ENCODE measurements at places on chromosomes 4 and X.

DNA sequence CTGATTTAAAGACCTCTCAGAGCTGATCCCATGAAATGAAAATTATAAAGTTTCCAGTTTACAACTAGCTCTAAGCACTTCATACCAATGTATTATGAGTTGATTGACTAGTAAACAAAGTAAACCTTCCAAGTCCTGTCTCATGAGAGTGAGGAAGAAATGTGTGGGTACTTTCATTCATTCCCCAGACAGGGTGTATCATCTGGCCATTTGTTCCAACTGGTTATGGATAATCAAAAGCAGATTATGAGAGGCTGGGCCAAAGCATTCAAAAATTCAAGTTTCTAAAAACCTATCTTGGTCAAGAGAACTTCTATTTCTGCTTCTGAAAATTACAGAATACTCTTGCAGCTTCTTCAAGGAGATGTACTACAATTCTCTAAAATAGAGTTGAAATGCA, 193.3 kb upstream of the RASGEF1B start:
- no peak for DNase-seq

DNA sequence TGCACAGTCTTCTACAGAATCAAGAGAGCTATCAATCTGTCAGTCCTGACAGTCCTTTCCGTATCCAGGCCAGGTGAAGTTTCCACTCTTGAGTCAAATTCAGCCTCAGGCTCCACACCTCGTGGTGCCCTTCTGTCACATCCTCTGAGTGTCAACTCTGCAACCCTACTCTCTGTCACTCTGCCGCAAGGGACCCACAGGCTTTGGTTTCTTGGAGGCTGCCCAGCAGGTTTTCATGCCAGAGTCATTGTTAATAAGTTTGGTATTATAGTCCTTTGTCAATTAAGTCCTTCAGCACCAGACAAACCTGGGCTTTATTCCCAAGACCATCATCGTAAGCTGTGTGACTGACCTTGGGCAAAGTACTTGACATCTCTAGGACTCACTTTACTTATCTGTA, 83.4 kb upstream of the KLHL13 start:
- DNase-seq: no peak

DNA sequence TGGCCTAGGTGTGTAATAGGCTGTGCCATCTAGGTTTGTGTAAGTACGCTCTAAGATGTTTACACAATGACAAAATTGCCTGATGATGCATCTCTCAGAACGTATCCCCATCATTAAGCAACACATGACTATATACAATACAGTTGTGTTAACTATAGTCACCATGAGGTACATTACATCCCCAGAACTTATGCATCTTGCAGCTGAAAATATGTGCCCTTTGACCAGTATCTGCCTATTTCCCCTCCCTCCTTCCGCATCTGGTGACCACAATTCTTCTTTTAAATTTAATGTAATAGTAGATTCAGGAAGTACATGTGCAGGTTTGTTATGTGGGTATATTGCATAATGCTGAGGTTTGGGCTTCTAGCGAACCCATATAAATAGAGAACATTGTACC, 239.8 kb upstream of the IL1RAPL1 start:
- DNase-seq: no peak

- no peak for DNase-seq
Measured at GRCh38 chrX:153974003-153974725, 1.6 kb downstream of the TMEM187 start.

DNA sequence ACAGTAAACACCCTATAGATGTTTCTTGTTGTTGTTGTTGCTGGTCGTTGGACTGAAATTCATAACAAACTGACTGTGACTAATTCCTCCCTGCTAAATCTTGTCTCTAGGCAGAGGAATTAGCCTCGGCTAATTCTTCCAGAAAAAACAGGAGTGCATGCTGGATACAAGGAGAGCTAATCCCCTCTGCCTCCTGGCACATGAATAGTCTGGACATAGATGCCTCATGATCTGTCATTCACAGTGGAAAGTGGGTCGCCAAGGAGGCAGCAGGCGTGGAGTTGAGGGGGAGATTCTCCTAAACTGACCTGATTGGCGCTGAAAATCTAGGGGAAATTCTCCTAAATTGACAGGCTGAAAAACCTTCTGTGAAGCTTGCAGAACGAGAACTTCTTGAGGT, 220.1 kb downstream of the DCTD start:
- DNase-seq: no peak

- DNase-seq: no peak
Measured at GRCh38 chr4:148955564-148956297, 513.5 kb upstream of the NR3C2 start.

DNA sequence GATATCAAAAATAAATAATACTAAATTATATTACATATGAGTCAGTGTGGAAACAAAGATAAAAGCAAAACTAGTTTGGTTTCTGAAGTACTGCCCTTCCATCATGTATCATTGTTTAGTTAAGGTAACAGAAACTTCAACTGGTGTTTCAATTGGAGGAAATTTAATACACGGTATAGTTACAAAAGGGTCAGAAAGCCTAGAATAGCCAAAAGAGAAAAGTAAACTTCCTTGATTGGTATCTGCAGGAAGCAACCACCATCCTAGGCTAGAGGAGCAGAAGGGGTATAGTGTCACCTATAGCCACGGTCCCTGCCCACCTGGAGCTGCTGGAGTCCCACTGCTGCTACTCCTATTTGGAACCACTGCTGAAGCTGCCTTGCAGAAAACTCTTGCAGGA, 185.6 kb downstream of the SLC7A11 start:
- DNase-seq: no peak

- no peak for DNase-seq
Measured at GRCh38 chr4:26003056-26003455, 89.0 kb downstream of the SMIM20 start.

DNA sequence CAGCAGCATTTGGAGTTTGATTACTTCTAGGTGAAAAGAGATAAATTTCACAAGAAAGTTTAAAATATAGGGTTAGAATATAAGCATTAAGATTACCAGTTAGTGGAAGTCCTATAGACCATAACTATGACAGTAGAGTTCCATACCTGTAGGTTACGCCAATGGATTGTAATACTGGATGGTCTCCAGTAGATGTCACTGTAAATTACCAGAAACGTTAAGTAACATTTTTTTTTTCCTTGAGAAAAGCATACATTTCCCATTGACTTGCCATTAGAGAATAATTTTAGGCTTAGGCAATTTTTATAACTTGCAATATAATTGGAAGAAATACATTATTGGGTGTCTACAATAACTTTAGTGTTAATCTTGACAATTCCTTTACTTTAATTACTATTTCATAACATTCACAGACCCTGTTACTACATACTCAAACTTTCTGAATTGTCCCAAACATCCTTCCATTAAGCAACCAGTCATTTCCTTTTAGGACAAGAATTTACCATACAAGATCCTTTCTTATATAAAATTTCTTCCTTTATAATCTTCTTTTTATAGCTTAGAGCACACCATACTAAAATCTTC, 304.1 kb upstream of the TECRL start:
- no peak for DNase-seq

DNA sequence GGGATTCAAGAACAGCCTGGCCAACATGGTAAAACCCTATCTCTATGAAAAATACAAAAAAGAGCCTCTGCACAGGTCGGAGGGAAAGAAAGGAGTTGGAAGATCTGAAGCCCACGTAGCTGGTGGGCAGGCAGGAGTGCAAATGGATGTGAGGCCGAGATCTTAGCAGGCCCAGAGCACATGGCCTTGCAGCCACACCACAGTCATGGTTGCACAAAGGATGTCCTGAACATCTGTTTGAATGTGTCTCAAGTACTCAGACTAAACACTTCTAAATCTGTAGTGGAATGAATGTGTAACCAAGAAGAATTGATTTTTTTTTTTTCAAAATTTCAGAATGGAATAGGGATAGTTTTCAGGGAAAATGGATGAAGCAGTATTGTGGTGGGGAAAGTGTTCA, 10.8 kb downstream of the CA5B start:
- no peak for DNase-seq

GRCh38 chr4:171650543-171650942, 162.7 kb upstream of the GALNTL6 start:
- no peak for DNase-seq

- DNase-seq: no peak
Measured at GRCh38 chr4:177131736-177132135, 177.9 kb upstream of the NEIL3 start.

DNA sequence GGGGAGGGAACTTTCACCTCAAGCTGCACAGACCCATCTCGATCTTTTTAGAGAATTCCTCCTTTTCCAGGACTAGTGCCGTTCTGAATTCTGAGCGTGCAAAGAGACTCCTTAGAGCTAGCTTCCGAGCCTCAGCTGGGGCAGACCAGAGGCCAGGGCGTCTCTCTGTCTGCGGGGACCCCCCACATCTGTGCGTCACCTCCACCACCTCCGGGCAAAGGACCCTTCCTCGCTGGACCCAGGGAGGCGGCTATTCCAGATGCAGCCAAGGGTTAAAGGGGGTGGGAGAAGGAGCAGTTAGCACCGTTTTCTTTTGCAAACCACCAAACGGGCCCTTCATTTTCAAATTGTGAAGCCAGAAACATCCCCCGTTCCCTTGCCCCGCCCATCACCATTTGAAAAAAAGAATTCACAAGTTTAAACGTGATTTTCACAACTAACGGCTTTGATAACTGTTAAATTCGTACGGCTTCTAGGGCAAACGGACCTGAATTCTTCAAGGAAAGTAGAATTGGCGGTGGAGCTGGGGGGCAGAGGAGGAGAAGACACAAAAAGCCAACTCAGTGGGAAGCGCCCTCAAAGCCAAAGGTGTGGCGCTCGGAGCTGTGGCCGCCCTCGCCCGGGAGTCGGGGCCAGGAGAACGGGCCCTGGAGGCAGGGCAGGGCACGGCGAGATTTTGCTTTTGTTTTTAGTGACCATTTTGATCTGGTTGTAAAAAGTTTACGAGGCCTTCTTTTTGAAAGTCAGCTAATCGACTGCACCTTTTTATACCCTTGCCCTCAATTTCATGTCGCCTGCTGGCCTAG, 3.3 kb upstream of the PDGFRA start:
- DNase-seq: no peak

Measured in NCI-H187 (cell line).